CD4-positive, alpha-beta T cell treated with Interleukin-21 for 1 hour (primary cell): ENCODE measurements at places on chromosomes 1 and 21.

GRCh38 chr1:33738536-33738935 lies 125.3 kb upstream of the HMGB4 start:
- DNase-seq: no peak

- DNase-seq: no peak
Observed at GRCh38 chr1:6013491-6013890, 21.3 kb upstream of the NPHP4 start.

- no peak for DNase-seq
Observed at GRCh38 chr1:80594013-80594412, 1206.7 kb upstream of the ADGRL2 start.

GRCh38 chr1:171226747-171227370 lies 21.4 kb upstream of the FMO1 start:
- peak; percentile 9 for DNase-seq

DNA sequence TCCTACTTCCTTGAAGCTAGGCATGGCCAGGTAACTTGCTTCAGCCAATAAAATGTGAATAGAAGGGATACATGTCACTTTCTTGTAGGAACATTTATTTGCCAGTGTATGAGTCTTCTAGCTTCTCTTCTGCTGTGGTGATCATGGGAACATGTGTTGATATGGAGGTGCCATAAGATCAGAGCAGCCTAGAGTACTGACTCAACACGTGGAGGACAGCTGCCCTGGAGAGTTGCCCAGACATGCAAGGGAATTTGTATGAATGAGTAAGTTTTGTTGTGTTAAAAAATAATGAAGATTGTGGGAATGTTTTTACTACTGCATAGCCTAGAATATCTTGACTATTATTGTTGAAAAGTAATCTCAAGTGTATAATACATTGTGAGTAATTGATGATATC lies 502.3 kb downstream of the NUF2 start:
- DNase-seq: no peak

GRCh38 chr1:9181176-9181906 lies 52.4 kb upstream of the GPR157 start:
- DNase-seq: peak; percentile 61

GRCh38 chr1:29706936-29707335 lies 470.6 kb downstream of the PTPRU start:
- DNase-seq: peak; percentile 7

- no peak for DNase-seq
Observed at GRCh38 chr1:230291731-230292620, 134.2 kb downstream of the PGBD5 start.
